ENCODE measurements at places on chromosomes 5 and 9.

- no peak for DNase-seq
These were observed 154.5 kb downstream of the YIPF5 start for GRCh38 chr5:144015961-144016360.

DNA sequence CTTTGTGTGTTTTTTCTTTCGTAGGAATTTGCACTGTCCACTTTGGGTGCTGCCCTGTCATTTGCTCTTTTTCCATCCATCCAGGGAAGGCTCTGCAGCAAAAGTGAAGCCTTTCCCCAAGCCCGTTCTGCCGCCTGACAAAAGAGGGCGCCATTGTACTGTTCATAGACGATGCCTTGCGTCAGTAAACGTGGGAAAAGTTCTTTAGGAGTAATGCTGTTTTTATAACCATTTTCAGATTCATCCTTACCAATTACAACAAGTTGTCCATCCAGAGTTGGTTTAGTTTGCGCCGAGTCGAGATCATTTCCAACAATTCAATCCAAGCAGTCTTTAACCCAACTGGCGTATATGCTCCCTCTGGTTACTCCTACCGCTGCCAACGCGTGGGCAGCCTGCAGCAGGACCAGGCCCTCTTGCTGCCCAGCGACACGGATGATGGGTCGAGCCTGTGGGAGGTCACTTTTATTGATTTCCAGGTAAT, 34.3 kb upstream of the RPS23 start:
- DNase-seq = no peak

GRCh38 chr9:19372567-19372966, 7.5 kb downstream of the RPS6 start:
- no peak for DNase-seq

DNA sequence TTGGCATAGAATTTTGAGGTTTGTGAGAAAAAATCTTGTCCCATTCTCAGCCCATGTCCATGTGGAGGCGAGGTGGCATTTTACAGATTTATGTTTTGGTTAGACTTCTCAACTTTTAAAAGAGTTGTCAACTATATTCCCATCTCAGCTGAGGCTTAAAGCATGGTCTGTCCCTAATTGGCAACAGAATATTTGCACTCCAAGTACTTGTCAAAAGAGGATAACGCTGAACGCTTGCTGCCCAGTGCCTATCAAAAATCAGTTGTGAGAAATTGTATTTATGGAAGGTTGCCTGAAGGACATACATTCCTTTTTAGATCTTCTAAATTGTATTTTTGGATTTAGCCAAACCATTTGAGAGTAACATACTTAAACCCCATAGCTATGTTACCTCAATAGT, 202.0 kb downstream of the SLF1 start:
- DNase-seq = no peak

- no peak for DNase-seq
These were observed 9.6 kb downstream of the NDST1 start for GRCh38 chr5:150517272-150518152.

DNA sequence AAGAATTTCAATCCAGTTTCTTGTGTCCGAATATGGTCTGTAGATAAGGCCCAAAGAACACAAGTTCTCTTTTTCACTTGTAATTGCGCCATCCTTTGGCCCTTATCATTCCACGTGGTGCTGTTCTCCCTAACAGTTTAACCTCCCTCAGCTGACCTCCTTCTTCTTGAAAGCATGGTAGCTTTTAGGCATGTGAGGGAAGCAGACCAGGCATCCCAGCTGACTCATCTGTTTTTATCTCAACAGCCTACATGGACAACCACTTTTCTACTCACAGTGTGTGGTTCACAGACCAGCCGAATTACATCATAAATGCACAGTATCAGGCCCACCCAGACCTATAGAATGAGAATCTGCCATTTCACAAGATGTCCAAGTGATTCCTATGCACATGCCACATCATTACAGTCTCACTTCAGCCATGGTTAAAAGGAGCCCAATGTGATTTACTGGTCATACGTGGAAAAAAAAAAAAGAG, 26.9 kb upstream of the PLIN2 start:
- DNase-seq = no peak

DNA sequence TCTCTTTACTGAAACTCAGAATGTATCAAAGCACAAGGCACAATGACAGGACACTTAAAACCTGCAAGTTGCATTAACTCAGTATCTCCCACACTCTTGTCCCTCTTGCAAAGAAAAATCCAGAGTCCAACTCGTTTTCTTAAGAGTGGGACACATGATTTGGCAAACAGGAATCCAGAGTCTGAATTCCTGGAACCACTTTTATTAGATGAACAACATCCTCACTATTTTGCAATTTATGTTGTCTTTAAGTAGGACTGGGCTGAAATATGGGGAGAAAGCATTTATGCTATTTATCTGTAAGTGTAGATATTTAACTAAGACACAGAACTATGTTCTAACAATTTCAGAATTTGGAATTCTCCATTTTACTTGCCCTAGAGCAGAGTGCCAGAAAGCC, 69.1 kb downstream of the ABCA1 start:
- DNase-seq = no peak

DNA sequence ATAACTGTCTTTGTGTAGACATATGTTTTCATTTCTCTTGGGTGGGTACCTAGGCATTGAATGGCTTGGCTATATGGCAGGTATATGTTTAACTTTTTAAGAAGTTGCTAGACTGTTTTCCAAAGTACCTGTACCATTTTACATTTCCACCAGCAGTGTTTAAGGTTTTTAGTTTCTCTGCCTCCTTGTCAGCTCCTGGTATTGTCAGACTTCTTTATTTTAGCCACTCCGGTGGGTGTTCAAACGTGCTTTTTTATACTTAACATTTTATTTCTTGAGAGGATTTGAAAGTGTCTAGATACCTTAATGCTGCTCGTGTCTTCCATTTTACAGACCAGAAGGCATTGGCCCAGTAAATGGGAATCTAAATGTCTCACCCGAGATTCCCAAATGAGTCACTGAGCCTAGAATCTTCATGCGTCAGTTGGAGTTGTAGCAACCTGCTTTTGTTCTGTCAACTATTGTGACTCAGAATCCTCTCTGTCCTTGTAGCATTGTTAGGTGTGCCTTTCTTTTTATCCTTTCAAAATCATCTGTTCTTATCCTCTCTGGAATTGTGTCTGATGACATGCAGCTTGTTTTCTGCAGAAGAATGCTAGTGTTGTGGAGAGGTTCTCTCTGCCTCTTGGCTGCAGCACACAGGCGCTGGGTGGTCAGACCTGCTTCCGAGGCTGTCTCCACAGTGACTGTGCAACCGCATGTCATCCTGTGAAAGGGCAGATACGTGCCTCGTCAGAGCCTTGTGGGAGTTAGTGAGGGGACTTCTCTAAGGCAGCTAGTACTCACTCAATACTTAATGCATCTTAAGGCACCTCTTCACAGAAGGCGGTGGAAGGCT, 291.8 kb downstream of the AOPEP start:
- no peak for DNase-seq

GRCh38 chr9:71814226-71814625, 45.9 kb upstream of the CEMIP2 start:
- no peak for DNase-seq

GRCh38 chr5:72067682-72068470, 39.4 kb upstream of the MAP1B start:
- no peak for DNase-seq

- no peak for DNase-seq
These were observed 180.0 kb upstream of the DMAC1 start for GRCh38 chr9:7979611-7980010.

DNA sequence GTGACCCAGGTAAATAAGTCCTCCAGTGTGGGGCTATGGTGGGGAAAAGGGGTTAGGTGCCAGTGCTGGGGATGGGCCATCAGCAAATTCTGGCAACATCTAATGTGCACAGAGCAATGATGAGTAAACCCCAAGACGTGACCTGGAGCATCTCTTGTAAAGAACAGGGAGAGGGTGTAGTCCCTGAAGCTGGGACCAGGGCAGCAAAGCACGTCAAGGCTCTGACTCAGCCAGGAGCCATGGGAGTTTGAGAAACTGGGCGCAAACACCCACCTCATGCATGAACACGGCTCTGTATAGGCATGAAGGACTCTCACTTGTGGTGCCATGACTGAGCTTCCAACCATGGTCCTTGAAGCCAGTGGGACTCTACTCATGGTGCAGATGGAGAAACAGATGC, 51.8 kb downstream of the DUSP1 start:
- no peak for DNase-seq

- no peak for DNase-seq
These were observed 17.7 kb downstream of the TXNDC8 start for GRCh38 chr9:110319781-110320492.

GRCh38 chr9:38708759-38709158, 11.2 kb downstream of the FAM240B start:
- no peak for DNase-seq

GRCh38 chr9:108837530-108837929, 18.3 kb downstream of the ACTL7B start:
- no peak for DNase-seq

DNA sequence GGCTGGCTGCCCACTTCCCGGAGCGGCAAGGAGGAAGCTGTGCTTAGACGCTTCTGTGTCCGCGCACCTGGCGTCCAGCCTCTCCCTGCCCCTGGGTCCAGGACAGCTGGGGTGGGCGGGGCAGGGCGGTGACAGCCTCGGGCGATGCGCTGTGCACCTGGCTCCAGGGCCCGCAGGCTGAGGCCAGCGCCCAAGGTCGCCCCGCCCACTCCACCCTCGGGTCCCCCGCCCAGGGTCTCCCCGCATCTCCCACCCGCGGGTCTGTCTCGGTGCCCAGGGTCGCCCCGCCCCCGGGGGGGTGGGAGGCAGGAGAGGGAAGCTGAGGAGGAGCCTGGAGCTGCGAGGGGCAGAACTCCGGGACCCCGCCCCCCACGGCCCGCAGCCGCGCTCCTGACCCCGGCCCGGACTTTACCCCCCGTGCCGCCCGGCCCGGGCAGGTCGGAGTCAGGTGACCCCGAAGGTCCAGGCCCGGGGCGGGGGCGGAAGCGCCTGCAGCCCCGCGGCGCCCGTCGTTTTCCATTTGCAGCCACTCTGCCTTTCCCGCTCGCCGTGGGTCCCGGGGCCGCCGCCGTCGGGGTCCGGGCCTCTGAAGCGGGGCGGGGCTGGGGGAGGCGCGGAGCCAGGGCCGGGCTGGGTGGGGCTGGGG, at the start of gene ENTPD8:
Gene ENTPD8 (minus strand): TSS at position 69 of the 646 bp plus-strand sequence. CDS start 3,072 bp downstream, outside the sequence.
- no peak for DNase-seq

GRCh38 chr5:57199866-57200265, 26.0 kb downstream of the GPBP1 start:
- no peak for DNase-seq

DNA sequence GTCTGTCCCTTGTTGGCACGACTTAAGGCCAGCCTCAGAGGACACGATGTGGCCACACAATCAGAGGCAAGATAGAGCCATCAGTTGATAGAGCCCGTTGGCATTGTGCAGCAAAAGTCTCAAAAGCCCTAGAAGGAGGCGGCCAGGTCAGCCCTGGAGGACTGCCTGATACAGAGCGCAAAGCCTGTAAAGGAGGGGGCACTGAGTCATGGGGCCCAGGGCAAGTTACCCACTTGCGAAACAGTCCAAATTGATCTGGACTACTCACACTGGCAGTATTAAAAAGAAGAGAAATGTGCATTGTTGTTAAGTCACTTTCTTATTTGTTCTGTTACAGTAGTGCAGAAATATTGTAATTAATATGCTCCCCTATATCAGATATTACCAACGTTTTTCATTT, 51.5 kb downstream of the KLF9 start:
- DNase-seq = no peak

DNA sequence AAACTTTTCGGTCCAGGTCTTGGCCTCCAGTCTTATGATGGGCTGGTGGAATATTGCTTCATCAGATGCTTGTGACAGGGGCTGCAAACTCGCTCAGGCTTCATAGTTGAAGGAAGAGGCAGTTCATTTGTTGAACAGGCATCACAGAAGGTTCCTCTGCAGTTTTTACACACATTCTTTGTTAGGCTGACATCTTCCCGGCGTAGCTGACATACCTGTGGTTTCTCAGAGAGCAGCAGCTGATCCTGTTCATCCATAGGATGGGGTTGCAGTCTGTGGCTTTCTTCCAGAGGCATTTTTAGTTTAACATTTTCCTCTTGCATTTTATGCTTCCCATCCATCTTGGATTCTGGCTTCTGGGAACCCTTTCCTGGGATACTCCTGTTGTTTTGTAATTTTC, 1255.2 kb downstream of the EFNA5 start:
- no peak for DNase-seq

DNA sequence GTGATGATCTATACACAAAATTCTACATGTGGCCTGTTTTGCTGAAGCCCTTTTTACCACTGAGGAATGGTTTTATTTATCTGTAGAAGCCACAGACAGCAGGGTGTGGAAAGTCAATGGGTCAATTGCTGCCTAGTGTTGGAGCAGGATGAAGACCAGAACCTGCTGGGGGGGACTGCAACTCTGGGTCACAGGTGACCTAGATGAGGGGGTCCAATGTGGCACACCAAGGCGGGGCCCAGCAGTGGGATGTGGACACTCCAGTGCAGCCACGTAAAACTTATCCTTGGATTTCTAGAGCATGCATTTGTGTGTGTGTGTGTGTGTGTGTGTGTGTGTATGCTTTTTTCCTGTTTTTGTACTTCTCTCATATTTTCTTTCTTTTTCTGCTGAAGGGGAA, 147.5 kb upstream of the PHYKPL start:
- no peak for DNase-seq

- DNase-seq = no peak
These were observed 55.3 kb downstream of the TJP2 start for GRCh38 chr9:69229367-69229766.

DNA sequence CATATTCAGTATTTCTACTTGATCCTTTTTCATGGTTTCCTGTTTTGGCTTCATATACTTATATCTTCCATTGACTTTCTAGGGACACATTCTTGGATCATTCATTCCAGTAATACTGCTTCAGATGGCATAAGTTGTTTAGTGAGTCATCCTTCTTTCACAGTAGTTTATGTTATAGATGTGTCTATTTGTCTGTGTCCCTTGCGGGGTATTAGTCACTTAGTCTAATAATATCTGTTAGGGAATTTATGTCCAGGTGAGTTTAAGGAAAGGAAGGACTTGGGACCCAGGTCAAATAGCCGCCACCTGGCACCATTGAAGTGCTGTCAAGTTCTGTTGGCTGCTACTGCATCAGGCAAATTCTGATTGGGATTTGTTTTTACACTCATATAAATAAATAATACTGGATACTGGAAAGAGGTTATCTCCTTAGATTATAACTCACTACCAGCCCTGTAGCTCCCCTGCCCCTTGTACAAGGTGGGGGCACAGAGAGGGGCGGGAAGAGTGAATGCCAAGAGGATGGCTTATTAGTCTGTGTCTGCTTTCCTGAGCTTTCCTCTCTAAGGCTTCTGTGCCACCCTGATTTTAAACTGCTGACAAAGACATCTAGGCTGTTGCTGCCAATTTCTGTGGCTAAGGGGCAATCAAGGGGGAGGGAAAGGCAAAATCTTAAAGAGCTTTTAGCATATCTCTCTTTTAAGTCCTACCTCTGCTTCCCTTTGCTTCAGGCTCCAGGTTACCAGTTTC, 64.9 kb downstream of the CDC42SE2 start:
- DNase-seq = no peak

DNA sequence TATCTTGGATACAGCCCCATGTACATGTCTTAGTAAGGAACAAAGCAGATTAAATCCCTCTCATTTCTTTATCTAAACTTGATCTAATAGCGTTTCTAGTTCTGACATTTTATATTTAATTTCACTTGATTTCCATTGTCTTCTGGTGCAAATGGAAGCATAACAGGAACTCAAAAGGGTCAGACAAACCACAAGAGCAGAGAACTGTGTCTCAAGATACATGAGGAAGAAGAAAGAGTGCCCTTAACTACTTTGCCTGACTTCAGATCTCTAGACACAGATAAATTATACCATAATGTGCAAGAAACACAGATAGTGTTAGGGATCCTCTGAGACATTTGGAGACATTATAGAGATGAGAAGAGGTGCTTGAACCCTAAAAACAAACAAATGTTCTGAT, 20.7 kb upstream of the STX17 start:
- DNase-seq = no peak

Measured in stimulated activated CD8-positive, alpha-beta memory T cell treated with anti-CD3 and anti-CD28 coated beads, Interleukin-4, amount 100 ng/mL, for 4 hours (primary cell).